Activated CD4-positive, alpha-beta T cell treated with anti-CD3 and anti-CD28 coated beads, Interleukin-2, amount 10 ng/mL, durations not matched to agents 7 days and 5 days (primary cell): ENCODE measurements at places on chromosomes 5 and 9. TPM values are rescaled to one million over a fixed set of nuclear protein-coding genes. Genes with fewer than 3 reads are reported as not detected.

- no peak overlapping the region for H3K4me3 ChIP-seq
- H3K27me3 ChIP-seq, result peaks cover 3% of the 10 kb centered on the region
- H3K4me1 ChIP-seq, result no peaks in the 10 kb centered on the region
- no peaks in the 10 kb centered on the region for H3K36me3 ChIP-seq
Measured at GRCh38 chr5:160792281-160792680, 59.7 kb downstream of the ATP10B start.

Gene JAKMIP2
- total RNA-seq, result 4.3 TPM

DNA sequence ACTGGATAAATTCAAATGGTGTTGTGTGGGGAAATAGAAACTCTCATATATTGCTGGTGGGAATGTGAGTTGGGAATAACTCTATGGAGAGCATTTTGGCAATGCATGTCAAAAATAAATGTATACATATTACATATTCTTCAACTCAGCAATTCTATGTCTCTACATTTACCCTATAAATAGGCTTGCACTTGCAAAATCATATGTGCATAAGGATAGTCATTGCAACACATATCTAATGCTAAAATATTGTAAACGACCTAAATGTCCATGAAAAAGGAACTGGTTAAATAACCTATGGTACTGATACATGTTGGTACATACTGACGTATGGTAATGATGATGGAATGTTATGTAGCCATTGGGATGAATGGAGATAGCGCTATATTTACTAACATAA lies 94.5 kb upstream of the CHD1 start:
- no peak overlapping the region for H3K27ac ChIP-seq
- H3K4me1 ChIP-seq, result peaks cover 24% of the 10 kb centered on the region
- no peak for DNase-seq
- no peaks in the 10 kb centered on the region for H3K27me3 ChIP-seq

- no peaks in the 10 kb centered on the region for H3K27me3 ChIP-seq
- no peak overlapping the region for H3K27ac ChIP-seq
- no peak overlapping the region for H3K4me3 ChIP-seq
- no peaks in the 10 kb centered on the region for H3K4me1 ChIP-seq
- no peak for DNase-seq
- peaks cover 5% of the 10 kb centered on the region for H3K36me3 ChIP-seq
Measured at GRCh38 chr5:60978968-60979367, 34.0 kb downstream of the NDUFAF2 start.

Gene BTNL3
- total RNA-seq, result not detected

GRCh38 chr9:24912767-24913166 lies 367.1 kb upstream of the IZUMO3 start:
- H3K36me3 ChIP-seq, result no peaks in the 10 kb centered on the region
- H3K4me1 ChIP-seq, result no peaks in the 10 kb centered on the region
- H3K27ac ChIP-seq, result no peak overlapping the region
- DNase-seq, result no peak
- no peak overlapping the region for H3K4me3 ChIP-seq
